ENCODE measurements at places on chromosomes 7 and 10.

- no peak for DNase-seq
These were observed 182.6 kb downstream of the ADAM12 start for GRCh38 chr10:126205486-126206205.

DNA sequence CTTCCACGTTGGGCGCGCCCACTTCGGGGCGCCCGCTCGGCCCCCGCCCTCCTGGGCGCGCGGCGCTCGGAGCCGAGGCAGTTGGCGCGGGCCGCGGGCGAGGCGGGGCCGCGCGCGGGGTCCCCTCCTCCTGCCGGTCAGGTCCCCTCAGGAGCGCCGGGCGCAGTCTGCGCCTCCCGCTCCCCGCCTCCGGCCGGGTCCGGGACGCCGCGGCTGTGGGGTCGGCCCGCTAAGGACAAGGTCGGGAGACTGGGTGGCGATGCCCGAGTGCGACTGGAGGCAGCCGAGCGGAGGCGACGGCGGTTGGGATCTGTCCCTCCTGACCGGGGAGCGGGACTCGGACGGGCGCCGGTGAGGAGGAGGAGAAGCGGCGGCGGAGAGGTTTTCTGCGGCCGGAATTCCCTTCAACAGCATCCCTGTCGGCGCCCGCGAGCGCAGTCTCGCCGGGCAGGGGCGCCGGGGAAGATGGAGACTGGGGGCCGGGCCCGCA, at the start of gene ATRNL1:
Gene ATRNL1, plus strand, starts transcription at position 80 of the 490 bp plus-strand sequence. Its CDS starts 386 bp downstream, at position 466.
- no peak for DNase-seq

DNA sequence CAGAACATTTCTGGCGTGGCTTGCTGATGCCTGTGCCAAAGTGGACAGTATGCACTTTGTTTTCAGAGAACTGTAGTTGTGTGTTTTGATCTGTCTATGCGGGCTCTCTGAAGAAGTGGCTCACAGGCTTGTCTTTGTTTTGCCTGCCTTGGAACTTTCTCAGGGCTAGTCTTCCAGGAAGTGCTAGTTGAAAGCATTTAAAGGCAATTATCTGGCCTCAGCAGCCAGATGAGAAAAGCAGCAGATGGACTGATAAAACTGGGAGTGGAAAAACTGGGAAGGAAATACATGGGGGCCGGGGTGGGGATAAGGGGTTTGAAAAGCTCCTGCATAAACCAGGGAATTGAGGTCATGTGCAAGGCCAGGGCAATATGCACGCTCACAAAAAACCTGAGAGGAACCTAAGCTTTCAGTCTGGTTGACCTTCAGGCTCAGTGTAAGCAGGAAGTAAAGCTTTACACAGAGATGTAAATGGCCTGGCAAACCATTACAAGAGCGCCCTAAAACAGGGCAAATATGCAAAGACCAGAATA, 94.5 kb downstream of the ZNF33B start:
- no peak for DNase-seq

GRCh38 chr7:134362587-134363483, 46.1 kb upstream of the SLC35B4 start:
- DNase-seq, result no peak

DNA sequence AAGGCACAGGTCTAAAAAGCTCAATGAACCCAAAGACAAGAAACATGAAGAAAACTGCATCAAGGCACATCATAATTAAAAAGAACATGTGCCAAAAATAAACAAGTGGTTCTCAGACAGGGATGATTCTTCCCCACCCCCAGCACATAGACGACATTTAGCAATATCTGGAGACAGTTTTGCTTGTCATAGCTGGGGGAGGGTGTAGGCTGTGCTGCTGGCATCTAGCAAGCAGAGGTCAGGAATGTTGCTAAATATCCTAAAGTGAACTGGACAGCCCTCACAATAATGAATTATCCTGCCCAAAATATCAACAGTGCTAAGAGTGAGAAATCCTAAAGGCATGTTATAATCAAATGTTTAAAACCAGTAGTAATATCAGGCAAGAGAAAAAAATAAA, 122.6 kb downstream of the MICU1 start:
- no peak for DNase-seq

GRCh38 chr10:69387500-69387899, 29.2 kb downstream of the TACR2 start:
- no peak for DNase-seq

DNA sequence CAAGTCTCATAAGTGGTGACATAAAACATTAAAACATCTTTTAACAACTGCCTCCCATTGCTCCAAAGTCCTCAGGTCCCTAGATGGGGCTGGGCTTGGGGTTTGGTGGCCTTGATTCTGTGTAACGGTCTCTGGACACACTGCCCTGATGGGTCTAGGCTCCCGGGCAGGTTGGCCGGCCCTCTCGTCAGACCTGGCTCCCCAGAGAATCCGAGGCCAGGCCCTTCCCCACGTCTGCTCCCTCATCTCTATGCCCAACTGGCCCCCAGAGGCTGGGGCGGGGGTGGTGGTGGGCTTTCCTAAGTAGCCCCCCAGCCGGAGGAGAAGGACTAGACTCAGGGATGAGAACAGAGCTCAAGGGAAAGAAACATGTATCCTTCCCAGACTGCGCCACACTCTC, 31.5 kb upstream of the EFCAB10 start:
- no peak for DNase-seq
